Neural crest cell (in vitro differentiated cells): ENCODE measurements at places on chromosomes 5 and 9. TPM values are rescaled to one million over a fixed set of nuclear protein-coding genes. Genes with fewer than 3 reads are reported as not detected.

DNA sequence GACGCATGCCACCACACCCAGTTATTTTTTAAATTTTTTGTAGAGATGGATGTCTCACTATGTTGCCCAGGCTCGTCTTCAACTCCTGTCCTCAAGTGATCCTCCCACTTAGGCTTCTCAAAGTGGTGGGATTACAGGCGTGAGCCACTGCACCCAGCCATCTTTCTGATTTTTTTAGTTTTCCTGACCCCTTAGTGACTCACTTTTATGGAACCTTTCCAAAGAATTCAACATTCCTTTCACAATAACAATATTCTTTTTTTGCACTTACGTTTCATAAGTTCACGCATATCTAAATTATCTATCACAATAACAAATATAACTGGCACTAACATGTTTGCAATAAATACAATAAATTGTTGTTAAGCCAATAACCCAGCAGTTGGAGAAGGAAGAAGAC is 8.5 kb downstream of the ELOVL7 start:
- DNase-seq = no peak

Gene RNF14
- 36.9 and 41.4 TPM in 2 replicates for total RNA-seq

Gene ZER1
- 19.1 and 19.3 TPM in 2 replicates for total RNA-seq

GRCh38 chr5:96340357-96340756 is 92.7 kb downstream of the PCSK1 start:
- DNase-seq = no peak

DNA sequence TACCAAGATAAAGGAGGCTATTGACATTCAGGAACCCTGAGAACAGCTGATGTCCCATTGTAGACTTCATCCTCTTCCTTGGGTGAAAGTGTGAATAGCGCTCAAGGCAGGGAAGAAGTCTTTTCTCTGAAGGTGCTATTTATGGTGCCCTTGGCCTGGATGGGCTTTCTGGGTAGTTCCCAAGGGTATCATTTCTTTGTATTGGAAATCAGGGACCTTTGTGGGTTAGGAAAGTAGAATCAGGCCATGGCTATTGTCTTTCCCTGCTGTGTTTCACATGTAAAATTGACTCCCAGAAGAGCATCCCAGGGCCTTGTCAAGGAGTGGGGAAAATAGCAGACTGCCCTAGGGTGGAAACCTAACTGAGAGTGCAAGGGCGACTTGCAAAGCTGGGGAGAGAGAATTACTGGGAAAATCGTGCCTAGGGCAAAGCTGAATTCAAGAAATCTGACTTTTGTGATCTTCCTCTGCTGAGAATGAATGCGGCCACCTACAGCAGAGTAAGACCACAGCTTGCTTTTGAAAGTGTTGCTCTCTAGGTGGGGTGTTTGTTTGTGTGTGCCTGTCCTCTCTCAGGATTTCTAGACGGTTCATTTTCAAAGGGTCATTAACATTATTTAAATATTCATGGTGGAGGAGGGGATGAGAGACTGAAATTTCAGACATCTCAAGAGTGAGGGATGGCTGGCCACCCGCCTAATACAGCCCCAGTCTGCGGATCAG is 160.6 kb downstream of the C9orf152 start:
- no peak for DNase-seq

DNA sequence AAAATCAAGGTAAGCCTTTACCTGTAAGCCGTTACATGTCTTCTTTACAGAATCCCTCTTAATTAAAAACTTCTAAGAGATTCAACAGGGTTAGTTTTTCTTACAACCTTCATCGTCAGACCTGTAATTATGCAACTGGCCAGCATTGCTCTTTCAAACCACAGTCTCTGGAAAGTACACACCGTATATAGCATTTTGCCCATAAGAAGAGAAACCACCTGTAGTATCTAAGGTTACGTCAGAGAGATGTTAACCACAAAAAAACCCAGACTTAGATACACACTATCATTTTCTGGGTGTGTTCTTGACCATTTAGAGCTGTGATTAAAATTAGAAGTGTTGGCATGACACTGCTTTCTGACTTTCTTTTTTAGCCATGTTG is 140.0 kb downstream of the MUSK start:
- DNase-seq = no peak

DNA sequence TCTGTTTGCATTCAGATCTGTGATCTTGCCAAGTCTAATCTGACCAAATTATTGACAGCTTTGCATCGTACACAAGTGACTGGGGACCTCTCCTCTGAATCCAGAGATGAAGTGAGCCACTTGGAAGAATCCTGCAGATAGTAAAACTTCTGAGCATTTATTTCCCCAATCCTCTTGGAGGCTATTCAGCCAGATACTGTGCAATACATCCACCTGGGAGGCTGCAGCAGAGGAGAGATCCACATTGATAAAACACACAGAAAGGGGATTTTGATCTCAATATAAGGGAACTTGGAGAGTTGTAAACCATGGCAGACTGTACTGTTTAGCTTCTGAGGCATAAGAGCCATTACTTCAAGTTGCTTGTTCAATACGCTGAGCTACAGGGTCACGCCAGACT is 654.6 kb downstream of the MTRR start:
- DNase-seq = no peak

Gene SLC6A7
- total RNA-seq = not detected in 2 replicates
